ENCODE measurements at places on chromosomes 5 and 9.

GRCh38 chr9:10774051-10774450 lies 161.2 kb upstream of the PTPRD start:
- DNase-seq = no peak

DNA sequence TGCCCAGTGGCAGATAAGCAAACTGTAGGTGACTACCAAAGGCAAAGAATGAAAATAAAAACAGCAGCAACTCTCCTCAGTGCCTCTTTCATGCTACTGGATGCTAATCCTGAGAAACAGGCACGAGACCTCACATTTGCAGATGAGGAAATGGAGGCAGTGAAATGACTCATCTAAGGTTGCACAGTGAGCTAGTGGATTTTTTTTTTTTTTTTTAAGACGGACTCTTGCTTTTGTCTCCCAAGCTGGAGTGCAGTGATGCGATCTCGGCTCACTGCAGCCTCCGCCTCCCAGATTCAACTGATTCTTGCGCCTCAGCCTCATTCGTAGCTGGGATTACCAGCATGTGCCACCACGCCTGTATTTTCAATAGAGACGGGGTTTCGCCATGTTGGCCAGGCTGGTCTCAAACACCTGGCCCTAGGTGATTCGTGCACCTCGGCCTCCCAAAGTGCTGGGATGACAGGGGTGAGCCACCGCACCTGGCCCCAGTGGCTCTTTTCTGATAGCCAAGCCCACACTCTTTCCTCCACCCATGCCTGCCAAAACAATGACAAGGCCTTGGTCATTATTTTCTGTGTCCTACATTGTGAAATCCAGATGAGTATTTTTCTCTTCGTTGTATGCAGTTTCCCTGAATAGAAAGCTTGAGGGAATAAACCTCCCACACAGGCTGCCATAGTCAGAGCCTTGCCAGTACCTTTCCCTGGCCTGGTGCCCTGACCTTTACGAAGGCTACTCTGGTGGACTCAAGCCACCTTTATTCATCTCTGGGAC lies 19.2 kb downstream of the DOCK2 start:
- DNase-seq = no peak

DNA sequence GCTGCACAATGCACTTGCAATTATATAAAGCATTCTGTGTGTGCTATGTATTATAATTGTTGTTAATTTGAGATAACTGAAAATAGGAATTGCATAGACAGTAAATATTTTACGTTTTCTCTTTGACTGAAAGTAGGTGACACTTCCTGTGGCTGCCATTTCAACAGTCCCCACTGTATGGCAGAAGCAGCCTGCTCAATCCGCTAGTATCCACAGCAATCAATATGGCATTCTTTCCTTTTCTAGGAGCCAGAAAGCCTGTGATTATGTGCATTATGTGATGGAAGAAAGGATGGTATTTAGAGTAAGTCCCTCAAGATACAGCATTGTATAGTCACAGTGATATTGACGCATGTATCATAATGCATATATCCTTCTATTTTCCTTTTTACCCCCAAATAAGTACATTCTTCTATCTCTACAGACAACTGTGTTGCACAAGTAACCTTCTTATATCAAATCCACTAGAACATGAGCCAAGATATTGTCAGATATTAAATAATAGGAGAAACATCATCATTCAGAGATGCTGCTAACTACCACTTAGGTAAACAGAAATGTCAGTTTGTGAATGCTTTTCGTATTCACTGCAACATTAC lies 59.7 kb downstream of the CARTPT start:
- DNase-seq = peak; percentile 11

- no peak for DNase-seq
These were observed 175.3 kb upstream of the TBC1D2 start for GRCh38 chr9:98430535-98431292.

DNA sequence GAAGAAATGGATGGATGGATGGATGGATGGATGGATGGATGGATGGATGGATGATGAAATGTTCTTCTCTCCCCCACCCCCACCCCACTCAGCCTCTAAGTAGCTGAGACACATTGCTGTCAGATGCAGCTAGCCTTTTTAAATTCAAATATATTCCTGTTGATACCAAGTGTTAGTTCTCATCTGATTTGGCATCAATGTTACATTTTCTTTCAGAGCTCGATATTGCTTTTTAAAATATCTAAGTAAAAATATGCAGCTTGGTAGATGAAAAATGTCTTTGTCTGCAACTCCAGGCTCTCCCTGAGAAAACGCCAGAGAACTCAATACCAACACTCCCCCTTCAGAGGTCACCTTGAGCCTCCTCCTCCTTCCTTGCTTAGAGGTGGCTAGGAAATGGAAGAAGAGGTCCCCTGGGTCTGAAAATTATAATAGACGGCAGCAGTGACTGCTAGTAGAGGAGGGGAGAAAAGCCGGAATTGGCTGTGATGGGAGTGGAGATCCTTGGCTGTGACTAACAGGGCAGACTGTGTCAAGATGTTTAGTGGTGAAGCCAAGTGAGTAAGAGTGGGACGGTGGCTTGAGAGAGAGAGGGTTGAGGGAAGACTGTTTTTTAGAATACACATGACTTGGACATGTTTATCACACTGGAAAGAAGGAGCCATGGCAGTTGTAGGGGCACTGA lies 156.0 kb downstream of the ZNF462 start:
- peak; percentile 28 for DNase-seq
